ENCODE measurements at places on chromosomes 12 and 14.

DNA sequence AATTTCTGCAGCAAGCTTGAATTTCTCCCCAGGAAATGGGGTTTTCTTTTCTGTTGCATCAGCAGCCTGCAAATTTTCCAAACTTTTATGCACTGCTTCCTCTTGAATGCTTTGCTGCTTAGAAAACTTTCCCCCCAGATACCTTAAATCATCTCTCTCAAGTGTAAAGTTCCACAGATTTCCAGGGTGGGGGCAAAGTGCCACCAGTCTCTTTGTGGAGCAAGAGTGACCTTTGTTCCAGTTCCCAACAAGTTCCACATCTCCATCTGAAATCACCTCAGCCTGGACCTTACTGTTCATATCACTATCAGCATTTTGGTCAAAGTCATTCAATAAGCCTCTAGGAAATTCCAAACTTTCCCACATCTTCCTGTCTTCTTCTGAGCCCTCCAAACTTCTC lies 241.6 kb upstream of the TMTC1 start:
- DNase-seq: no peak

GRCh38 chr12:90627180-90627896 lies 327.6 kb downstream of the CCER1 start:
- DNase-seq: no peak

DNA sequence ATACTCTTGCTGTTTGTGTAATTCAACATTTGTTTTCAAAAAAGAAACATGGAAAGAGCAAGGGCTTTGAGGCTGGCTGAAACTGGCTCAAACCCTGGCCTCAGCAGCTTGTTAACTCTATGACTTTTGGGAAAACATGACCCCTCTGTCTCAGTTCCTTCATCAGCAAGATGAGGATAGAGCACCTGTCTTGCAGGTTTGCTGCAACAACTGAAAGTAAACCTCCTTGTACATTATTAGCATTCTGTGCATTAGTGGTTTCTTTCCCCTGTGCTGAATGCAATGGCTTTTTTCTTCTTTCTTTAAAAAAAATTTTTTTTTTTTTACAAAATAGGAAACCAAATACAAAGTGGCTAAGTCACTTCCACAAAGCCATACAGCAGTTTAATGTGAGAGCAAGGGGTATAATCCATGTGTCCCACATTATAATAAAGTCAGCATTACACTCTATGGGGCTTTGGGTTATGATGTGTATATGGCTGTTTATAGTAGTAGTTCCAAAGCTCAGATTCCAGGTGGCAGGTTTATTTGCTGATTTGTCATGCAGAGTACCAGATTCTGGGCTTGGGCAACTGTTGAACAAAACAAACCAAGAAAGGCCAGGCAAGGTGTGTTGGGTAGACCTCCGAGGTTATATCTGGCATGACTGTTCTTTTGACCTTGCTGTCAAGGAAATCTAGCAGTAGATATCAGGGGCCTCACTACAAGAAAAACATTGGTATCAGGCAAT lies 194.5 kb upstream of the CNOT2 start:
- DNase-seq: no peak

DNA sequence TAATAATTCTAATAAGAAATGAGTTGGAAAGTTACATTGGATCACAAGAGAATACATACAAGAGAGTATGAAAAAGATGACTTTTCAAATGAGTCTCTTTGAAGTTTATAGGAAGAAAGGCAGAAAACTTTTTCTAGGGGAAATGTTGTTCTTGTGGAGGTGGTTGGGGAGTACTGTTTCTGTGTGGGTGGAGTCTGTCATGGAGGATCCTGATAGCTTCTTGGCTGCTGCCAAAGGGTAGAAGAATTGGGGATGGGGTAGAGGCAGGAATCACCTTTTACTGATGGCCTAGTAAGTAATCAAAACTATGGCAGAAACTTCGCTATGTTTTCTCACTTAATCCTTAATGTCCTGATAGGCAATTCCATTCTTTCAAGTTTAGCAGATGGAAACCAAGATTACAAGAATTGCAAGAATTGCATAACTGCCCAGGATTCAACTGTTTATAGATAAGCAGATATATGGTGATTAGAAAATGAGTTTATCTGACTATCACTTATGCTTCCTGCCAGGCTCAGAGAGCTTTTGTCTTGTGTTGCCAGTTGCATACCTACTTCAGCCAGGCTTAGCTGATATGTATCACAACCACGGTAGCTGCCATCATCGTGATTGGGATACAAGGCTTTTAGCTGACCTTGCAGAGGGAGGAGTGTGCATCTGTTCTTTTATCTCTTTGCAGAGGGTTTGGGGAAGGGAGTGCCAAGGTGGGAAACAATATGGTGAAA lies 463.9 kb downstream of the TMTC2 start:
- no peak for DNase-seq
